ENCODE measurements at places on chromosomes 16 and 17.

DNA sequence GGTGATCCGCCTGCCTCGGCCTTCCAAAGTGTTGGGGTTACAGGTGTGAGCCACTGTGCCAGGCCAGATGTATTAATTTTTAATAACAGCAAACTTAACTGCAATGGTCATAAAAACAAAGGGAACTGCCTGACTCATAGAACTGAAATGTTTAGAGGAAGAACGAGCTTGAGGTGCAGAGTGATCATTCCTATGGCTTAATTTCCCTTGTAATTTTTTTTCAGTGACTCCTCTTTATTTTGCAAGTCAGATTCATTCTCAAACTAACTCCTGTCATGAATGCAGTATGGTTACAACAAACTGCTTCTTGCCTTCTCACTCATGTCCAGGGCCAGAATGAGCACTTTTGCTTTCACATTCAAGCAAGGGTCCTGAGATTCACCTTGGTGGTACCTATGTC is 231.3 kb downstream of the HAPSTR1 start:
- peak; percentile 47 for DNase-seq

GRCh38 chr16:83660282-83660681 is 147.5 kb upstream of the HSBP1 start:
- DNase-seq, result no peak

DNA sequence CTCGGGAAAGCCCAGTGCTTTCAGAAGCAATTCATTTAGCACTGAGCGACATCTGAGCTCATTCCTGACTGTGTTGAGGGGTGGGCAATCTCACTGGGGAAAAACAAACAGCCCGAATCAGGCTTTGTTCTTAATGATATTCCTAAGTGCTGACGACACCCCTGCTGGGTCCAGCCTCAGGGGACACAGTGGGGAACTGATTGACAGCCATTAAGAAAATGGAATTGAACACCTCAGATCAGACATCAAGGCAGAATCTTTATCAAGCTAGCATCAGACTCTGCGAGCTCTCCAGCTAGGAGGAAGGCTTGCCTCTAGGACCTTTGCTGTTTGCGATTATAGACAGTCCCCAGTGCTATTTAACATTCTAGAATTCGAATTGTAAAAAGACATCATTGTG is 22.5 kb upstream of the LYRM9 start:
- no peak for DNase-seq

DNA sequence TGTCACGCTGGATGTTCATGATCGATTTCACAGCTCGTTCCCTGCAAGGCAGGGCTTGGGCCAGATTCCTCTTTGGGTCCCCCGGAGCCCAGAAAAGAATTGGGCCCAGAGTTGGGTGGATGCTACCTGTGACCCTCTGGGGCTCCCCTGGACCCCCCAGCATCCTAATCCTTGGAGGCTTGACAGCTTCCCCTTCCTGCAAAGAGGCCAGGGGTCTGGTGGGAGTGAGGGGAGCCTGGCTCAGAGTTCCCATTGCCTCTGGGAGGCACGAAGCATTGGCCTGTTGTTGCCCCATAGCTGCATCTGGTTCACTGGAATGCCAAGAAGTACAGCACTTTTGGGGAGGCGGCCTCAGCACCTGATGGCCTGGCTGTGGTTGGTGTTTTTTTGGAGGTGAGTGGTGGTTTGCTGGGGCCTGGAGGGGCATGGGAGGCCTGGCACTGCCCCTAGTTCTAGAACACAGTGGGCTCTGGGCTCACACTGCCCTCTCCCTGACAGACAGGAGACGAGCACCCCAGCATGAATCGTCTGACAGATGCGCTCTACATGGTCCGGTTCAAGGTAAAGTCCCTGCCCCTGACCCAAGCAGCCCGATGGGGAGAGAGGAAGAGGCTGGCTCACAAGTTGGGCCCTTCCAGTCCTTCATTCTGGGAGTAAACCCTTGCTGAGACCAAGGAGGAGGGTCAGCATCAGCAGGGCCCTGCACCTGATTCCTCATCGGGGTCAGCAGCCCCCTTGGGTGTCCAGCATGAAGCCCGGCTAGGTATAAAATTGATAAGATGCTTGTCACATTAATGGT is 7.2 kb downstream of the CA7 start:
- no peak for DNase-seq

DNA sequence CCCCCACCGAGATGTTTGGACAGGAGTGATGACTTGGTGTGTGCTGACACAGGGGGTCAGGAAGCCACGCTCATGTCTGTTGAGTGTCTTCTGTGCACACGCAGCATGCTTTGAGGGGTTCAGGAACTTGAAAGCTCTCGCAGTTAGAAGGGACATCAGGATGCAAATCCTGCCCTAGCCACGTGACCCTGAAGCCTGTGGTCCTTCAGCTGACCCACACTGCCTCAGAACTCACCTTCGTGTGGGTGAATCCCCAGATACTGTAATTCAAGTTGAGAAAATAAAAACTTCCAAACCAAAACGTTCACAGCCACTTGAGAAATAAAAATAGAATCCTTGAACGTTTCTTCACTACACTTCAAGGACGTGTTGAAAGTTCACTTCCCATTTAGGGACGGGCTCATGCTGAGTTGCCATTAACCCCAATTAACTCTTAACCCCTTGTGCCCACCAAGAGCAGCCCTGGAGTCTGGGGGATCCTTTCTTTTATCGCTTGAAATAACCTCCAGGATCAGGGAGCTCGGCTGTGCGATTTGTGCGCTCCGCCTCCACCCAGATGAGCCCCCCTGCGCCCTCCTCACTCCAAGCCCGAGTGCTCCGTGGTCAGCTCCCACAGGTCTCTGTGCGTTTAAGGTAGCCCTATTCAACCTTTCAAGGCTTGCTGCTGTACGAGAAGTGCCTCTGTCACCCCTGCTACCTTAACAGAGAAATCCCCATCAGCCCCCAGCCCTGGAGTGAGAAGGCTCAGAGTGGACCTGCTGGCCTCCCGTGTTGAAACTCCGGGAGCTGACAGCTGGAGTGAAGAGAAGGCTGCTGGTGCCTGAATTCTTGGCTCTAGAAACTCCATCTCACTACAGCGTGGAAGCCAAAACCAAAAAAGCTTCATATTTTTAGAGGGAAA is 36.2 kb upstream of the NAT9 start:
- DNase-seq, result no peak

All from kidney glomerular epithelial cell (primary cell).